RWPE2 (cell line): ENCODE measurements at places on chromosomes 16 and 17.

GRCh38 chr16:49739381-49739780 is 116.5 kb downstream of the ZNF423 start:
- DNase-seq, result no peak

DNA sequence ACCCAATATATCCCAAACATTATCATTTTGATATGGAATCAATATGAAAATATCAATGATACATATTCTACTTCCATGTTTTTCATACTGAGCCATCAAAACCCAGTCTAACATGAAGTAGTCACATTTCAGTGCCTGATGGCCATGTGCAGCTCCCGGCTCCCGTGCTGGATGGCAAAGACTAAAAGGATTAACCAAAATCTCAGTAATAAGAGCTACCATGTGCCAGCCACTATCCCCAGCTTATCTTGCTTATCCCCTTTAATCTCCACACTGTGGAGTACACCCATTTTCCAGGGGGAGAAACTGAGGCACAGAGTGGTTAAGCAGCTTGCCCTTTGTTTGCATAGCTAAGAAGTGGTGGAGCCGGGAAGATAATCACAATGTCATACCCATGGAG is 9.2 kb downstream of the CD300LG start:
- no peak for DNase-seq

- no peak for DNase-seq
Measured at GRCh38 chr16:71916397-71916920, 21.1 kb downstream of the IST1 start.

DNA sequence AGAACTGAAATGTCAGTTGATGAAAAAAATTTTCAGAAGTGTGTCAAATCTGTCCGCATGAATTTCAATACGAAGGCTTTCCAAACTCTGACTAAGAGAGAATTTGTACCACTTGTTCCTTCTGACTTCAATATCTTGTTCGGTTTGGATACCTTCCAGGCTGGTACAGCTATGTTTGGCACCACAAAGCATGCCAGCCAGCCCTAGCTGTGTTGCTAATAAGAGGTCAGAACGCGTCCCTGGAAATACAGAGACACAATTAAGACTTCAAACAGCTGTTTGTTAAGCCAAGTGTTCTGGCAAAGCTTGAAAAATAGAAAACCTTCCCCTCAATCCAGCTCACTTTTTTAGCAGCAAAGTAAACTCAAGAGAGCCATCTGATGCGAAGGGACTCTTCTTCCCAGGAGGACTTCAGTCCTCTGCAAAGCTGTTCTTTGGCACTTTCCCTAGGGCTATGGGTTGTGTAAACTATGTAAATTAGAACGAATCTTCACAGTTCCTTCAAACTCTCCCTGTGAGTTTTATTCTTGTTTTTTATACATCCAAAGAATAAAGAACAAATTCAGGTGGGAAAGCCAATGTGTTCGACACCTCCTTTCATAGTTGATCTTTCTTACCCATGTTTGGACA is 35.1 kb downstream of the GRB2 start:
- DNase-seq, result no peak

- DNase-seq, result peak; percentile 73
Measured at GRCh38 chr16:79402356-79402755, 198.2 kb downstream of the MAF start.

DNA sequence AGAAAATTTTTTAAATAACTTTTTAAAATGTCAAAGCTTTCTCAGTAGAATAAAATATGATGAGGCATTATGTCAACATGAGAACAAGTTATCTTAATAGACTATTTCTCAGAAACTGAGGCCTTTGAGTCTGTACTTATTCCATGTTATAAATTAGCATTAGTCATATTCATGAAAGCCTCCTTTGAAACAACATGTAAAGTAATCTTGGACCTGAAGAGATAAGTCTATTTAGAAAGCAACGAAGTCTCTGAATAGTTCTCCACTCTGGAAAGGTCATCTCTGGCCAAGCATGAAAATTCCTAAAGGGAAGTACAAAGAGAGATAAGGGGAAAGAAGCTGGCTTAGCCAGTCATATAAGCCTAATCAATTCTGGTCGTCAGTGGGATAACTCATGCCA is 150.8 kb downstream of the CYB561 start:
- DNase-seq, result no peak

GRCh38 chr16:1960665-1961630 is 1.6 kb downstream of the NDUFB10 start:
- DNase-seq, result peak; percentile 65

DNA sequence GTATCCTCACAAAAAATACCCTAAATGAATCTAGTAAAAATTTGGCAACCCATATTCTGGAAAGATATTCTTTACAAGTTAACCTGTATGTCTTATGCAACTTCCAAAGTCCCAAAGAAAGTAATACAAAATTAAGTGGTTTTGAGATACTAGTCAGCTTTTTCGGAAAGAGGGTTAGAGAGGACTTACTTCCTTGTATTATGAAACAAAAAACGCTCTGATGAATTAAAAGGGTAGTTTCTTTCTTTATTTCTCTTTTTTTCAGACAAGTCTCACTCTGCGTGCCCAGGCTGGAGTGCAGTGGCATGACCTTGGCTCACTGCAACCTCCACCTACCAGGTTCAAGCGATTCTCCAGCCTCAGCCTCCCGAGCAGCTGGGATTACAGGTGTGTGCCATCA is 51.6 kb downstream of the KANSL1 start:
- DNase-seq, result no peak

DNA sequence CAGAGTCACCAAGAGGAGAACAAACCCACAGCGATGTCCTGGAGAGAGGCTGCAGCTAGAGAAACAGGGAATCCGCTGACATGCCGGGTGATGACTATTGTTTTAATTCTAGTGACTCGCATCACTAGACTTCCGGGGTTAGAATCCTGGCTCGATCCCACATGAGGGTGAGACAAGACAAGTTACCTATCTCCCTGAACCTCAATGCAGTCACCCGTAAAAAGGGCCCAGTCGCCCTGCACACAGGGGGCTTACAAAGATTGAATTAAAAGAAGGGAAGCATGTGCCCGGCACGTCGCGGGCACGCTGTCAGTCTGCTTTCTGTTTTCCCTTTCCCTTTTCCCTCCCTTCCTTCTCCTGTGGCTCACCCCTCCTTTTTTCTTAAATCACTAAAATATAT is 212.9 kb upstream of the FOXF1 start:
- DNase-seq, result peak; percentile 7

GRCh38 chr16:337975-338575 is 14.4 kb downstream of the AXIN1 start:
- no peak for DNase-seq

- no peak for DNase-seq
Measured at GRCh38 chr16:9687737-9688319, 494.4 kb downstream of the GRIN2A start.

DNA sequence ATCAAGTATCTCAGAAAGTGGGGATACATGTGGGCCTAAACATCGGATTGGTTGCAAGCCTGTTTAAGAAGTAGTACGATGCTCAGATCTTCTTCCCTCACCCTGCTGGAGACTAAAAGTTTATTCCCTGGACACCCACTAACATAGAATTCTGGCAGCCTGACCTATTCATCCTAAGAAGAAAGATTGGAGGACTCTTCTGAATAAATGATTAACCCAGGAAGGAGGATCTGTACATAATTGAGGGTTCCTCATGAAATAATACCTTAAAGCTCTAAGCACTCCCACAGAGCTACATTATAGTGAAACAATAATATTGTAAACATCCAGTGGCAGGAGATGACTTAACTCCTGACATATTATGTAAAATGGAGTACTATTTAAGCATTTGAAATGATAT is 111.7 kb downstream of the NLK start:
- no peak for DNase-seq

DNA sequence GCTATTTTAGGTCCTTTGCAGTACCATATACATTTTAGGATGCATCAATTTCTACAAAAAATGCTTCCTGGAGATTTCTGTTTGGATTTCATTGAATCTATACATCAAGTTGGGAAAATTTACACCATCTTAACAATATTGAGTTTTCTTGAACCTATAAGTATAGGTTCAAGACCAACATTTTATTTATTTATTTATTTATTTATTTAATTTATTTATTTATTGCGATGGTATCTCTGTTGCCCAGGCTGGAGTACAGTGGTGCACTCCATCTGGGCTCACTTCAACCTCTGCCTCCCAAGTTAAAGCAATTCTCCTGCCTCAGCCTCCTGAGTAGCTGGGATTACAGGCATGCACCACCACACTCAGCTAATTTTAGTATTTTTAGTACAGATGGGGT is 125.0 kb upstream of the HS3ST2 start:
- no peak for DNase-seq

GRCh38 chr17:77147357-77147801 is 6.6 kb downstream of the SEC14L1 start:
- DNase-seq, result no peak
